DMS 273 treated with DMSO at 0.1 percent for 48 hours (cell line): ENCODE measurements at places on chromosomes 4 and X.

- DNase-seq = no peak
Observed at GRCh38 chr4:109218288-109218687, 84.2 kb downstream of the COL25A1 start.

- no peak for DNase-seq
Observed at GRCh38 chr4:146335763-146336409, 121.5 kb downstream of the REELD1 start.

DNA sequence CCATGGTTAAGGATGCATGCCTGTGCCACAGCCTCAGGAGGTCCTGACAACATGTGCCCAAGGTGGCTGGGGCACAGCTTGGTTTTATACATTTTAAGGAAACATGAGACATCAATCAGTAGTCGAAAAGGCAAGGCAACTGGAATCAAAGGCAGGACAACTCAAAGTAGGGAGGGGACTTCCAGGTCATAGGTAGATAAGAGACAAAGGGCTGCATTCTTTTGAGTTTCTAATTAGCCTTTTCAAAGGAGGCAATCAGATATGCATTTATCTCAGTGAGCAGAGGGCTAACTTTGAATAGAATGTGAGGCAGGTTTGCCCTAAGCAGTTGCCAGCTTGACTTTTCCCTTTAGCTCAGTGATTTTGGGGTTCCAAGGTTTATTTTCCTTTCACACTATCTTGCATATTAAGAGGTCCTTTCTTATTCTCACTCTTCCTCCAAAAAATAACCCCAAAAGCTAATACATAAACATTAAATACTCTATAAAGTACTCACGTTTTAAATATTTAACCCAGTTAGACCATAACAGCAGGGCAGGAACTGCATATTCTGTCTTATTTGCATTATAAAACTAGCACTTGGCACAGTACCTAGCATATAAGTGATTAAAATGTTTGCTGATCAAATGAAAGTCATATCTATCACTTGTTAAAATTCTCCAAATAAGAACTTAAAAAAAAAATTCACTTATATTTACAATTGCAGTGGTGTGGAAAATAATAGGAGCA, 36.3 kb upstream of the UGT8 start:
- no peak for DNase-seq

GRCh38 chr4:152467101-152467500, 68.8 kb downstream of the FBXW7 start:
- DNase-seq = no peak

GRCh38 chr4:158710814-158711213, 12.4 kb downstream of the PPID start:
- no peak for DNase-seq
